MCF 10A (cell line): ENCODE measurements at places on chromosomes 3 and 15.

- DNase-seq = no peak
These were observed 14.3 kb downstream of the ANP32A start for GRCh38 chr15:68806220-68807060.

DNA sequence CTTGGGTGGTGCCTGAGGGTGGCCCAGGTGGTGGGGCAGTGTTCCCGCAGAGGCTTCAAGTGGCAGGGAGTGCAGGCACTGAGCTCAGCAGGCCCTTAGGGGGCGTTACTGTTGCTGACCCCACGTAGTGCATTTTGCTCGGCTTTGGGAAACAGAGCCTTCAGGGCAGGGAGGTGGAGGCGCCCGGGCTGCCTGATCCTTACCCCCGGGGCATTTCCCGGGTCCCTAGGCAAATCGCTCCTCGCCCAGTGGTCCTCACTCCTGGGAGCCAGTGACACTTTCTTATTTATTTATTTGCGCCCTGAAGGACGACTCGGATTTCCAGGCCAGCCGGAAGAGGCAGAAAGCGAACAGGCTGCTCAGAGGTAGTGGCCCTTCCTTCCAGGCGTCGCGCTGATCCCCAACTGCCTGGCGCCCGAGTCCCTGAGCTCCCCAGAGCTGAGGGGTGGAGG, 10.1 kb upstream of the FOXB1 start:
- no peak for DNase-seq

DNA sequence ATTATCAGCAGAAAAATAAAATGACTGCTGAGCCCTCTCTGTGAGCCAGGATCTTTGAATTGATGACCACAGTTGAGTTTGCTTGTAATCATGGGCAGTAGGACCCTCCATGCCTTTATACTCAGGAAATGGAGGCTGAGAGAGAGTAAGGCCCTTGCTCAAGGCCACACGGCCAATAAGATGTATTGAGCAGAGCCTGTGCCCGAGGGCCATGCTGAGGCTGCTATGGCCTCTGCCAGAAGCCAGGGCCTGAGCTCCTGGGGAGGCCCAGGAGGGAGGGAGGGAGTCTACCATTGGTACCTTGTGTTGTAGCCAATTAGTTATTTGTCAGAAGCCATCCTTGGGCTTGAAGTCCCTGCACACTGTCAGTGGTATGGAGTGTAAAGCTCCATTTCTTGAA, 151.4 kb downstream of the DNAJB8 start:
- no peak for DNase-seq

- DNase-seq = no peak
These were observed 4.6 kb upstream of the HLTF start for GRCh38 chr3:149090907-149091306.

GRCh38 chr3:126965526-126966080, 17.3 kb upstream of the PLXNA1 start:
- DNase-seq = no peak

DNA sequence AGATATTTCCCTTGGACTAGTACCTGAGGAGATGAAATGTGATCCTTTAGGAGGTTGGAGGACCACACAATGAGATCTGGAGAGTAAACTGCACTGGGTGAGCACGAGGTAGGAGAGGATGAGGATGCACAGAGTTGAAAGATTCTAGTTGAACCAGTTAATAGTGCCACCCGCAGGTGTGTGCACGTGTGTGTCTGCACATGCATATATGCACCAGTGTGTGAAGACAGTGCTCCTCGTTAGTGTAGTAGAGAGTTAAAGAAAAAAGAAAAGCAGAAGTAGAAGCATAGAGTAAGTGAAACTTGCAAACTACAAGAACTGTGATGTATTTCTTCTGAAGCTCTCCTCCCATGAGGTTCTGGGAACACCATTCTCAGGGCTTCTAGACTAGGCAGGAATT, 8.4 kb downstream of the MED12L start:
- no peak for DNase-seq

DNA sequence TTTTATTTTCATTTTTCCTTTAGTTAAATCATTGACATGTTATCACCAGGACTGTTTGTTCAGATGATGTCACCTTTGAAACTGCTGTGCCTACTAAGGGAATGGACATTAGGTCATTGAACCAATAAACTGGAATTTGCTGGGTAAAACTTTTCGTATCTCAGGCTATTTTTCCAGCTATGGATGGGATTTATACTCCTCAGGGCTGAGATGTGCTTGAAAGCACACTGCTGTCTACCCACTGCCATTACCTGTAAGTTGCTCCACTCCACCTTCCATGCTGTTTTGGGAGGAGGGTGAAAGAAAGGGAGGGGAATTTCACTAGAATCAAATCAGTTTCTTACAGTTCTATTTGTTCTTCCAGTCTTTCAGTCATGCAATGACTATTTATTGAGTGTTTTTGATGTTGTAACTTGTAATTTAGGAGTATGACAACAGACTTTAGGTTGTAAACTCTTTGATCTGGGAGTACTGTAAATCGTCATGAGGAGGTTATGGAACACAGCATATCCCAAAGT, 11.3 kb downstream of the EHD4 start:
- no peak for DNase-seq
